CD4-positive, alpha-beta T cell treated with Interleukin-6 for 4 hours (primary cell): ENCODE measurements at places on chromosomes 7 and 10.
A peak's percentile ranks its signal among the peaks of the same experiment; 100 is the strongest.

GRCh38 chr7:24722386-24723177, 34.7 kb downstream of the GSDME start:
- DNase-seq, result no peak

- DNase-seq, result no peak
Observed at GRCh38 chr7:6576024-6576866, 1.0 kb upstream of the ZDHHC4 start.

- DNase-seq, result no peak
Observed at GRCh38 chr10:128257428-128257827, 131.2 kb upstream of the MKI67 start.

GRCh38 chr10:6721480-6721879, 141.4 kb upstream of the PRKCQ start:
- no peak for DNase-seq

DNA sequence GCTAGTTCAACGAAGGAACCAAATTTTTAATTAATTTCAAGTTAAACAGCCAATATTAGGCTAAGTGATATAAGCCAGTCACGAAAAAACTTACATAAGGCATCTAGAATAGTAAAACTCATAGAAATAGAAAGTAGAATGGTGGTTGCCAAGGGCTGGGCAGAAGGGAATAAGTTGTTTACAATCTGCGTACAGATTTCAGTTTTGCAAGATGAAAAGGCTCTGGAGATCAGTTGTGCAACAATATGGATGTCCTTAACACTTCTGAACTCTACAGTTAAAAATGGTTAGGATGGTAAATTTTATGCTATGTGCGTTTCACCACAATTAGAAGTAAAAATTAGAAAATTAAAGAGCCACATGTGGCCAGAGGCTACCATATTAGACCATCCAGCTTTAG, 13.3 kb downstream of the SCRN1 start:
- no peak for DNase-seq

GRCh38 chr7:999941-1000935, 17.3 kb downstream of the CYP2W1 start:
- no peak for DNase-seq

DNA sequence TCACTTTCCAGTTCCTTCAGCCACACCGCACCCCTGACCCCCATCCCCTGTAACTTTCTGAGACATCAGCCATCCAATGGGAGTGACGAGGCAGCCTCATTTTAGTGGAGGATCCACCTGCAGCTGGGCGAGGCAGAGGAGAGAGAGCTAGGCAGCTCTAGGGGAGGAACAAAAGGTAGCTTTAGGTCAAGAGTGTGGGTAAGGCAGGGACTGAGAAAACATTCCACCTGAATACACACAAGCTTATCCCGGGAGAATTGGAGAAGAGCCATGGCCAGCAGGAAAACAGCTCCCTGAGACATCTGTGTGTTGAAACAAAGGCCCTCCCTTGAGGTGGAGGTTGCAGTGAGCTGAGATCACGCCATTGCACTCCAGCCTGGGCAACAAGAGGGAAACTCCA, 6.7 kb upstream of the KLRG2 start:
- DNase-seq, result no peak

DNA sequence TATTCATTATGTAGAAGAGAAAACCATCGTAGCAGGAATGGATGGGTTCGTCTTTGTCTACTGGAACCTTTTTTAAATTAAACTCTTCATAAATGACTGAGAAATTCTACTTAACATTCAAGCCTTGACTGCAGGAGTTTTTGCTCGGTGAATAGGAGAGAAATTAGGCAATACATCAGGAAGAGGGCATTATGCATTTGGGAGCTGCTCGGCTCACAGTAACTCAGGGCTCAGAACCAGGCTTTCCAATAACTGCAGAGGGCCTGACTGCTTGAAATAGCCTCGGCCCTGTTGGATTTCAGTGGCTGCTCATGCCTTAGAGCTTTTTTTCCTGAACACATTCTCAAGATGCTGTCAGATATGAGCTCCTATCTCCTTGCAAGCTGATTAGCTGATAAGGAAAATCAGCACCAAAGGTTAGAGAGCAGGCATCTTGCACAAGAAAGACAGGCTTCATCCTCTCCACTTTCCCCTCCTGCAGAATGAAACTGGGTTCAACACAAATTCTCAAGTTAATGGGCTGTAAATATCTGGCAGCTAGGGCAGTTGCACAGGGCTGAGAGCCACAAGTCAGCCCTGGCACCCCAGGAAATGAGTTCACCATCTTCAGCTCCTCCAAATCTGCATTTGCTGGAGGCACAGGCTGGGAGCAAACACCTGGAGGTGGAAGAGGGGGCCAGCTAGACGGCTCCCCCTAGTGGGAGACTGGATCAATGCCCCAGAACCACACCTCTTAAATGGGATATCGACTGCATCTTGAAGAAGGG, 24.3 kb downstream of the TECTB start:
- DNase-seq, result peak; percentile 25

DNA sequence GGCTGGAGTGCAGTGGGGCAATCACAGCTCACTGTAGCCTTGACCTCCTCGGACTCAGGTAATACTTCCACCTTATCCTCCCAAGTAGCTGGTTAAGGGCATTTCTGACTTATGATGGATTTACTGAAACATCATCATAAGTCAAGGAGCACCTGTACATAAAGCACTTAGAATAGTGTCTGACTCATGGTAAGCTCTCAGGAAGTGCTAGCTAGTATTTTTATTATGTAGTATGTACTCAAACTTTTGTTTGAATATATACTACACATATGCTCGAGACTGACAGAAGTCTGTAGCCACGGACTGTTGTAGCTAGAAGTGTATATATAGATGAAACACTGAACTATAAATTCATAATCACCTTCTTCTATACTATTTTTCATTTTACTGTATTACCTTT, 107.5 kb upstream of the DNAJB12 start:
- no peak for DNase-seq

DNA sequence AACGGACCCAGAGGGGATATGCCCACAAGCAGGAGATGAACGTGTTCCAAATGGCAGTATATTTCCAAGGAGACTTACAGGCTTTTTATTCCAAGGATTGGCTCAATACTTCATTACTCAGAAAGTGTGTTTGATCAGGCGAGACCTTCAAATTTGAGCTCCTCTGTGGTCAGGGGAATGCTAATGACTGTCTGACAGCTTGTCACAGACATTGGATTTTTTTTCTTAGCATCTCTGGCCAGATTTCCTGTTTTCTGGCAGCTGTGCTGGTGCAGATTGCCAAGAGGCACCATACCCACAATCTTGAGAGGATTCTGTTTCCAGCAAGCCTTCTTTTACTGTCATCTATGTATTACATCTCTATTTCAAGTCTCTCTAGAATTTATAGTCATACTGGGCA, 93.8 kb downstream of the C1GALT1 start:
- no peak for DNase-seq

GRCh38 chr10:59838085-59838789, 68.1 kb downstream of the CCDC6 start:
- DNase-seq, result no peak

- DNase-seq, result no peak
Observed at GRCh38 chr10:43108951-43109350, 29.3 kb upstream of the CSGALNACT2 start.

DNA sequence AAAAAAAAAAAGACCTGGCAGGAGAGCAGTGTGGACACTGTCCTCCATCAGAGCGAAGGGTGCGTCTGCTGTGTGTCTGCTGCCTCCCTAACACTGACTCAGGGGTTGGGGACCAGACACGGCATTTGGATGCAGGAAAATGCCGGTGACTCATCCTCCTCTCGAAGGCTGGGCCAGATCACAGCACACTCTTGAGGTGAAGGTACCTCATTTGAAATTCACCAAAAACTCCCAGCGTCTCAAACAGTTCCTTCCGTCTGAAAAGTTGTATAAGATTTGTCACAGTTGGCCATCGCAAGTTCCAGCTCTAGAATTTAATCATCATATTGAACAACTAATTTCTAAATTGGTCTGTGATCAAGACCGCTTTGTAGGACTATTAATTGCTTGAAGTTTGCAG, 118.1 kb upstream of the LYZL2 start:
- DNase-seq, result peak; percentile 51

- DNase-seq, result no peak
Observed at GRCh38 chr10:17912754-17913153, 39.0 kb upstream of the SLC39A12 start.

DNA sequence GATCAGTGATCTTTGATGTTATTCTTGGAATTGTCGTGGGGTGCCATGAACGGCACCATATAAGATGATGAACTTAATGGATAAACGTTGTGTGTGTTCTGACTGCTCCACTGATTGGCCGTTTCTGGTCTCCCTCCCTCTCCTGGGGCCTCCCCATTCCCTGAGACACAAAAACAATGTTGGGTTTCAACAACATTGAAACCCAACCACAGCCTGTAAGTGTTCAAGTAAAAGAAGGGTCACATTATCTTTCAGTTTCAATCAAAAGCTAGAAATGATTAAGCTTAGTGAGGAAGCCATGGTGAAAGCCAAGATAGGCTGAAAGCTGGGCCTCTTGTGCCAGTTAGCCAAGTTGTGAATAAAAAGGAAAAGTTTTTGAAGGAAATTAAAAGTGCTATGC, 19.5 kb downstream of the EN2 start:
- DNase-seq, result no peak

GRCh38 chr10:20713420-20713819, 183.7 kb downstream of the NEBL start:
- no peak for DNase-seq

DNA sequence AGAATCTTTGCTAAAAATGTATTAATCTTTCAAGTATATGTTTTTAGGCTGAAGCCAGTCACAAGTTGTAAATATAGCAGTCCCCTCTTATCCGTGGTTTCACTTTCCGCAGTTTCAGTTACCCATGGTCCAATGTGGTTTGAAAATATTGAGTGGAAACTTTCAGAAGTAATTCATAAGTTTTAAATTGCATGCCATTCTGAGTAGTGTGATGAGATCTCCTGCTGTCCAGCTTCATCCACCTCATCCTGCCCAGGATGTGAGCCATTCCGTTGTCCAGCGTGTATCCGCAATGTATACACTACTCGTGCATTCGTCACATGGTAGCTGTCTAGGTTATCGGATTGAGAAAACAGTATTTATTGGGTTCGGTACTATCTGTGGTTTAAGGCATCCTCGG, 12.2 kb downstream of the PDCD4 start:
- DNase-seq, result no peak

DNA sequence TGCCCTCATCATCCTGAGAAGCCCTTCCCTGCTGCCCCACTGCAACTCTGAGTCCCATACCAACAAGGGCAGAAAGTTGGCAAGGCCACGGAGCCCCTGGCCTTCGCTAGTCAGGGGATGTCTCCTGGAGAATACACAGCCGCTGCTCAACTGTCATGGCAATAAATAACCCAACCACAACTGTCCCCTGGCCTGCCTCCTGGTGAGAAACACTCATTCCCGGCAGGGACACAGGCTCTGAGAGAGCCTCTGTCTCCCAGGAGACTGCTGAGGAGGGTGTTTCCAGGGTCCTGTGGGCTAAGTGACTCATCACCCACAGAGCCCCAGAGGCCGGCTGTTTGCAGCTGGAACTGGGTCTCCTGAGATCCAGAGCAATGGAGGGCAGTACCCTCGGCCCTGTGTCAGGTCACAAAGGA, 354.1 kb downstream of the TNS3 start:
- DNase-seq, result no peak

DNA sequence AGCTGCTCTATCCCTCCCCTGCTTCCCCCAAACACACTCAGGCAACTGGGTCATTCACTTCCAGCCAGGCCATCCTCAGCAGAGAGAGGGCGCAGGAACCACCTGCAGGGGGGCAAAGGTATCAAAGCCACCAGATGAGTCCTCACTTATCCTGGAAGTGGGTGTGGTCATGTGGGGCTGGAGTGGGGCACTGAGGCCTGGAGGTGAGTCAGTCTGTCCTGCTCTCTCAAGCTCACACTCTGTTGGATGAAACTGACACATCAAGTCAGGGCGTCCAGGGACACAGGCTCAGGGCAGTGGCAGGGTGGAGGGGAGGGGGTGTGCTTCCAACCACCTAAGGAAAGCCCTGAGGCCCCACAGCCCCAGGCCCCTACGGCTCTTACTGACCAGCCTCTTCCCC, 8.0 kb upstream of the ELFN1 start:
- DNase-seq, result no peak

DNA sequence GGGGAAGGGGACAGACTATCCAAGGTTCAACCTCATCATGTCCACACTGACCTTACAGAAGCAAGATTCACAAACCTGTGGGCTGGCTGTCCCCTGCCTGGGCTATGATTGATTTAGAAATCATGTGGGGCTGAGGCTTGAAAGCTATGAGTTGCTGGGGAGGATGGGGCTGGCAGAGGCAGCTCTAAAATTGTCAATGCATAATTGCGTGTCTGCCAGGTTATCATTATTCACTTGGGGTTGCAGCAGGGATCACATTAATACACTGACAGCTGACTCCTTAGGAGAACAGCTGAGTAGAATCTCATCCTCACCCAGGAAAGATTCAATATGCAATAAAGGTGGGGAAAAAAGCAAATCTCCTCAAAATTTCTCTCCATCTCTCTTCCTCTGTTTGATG, 866.3 kb downstream of the CCSER2 start:
- DNase-seq, result no peak

DNA sequence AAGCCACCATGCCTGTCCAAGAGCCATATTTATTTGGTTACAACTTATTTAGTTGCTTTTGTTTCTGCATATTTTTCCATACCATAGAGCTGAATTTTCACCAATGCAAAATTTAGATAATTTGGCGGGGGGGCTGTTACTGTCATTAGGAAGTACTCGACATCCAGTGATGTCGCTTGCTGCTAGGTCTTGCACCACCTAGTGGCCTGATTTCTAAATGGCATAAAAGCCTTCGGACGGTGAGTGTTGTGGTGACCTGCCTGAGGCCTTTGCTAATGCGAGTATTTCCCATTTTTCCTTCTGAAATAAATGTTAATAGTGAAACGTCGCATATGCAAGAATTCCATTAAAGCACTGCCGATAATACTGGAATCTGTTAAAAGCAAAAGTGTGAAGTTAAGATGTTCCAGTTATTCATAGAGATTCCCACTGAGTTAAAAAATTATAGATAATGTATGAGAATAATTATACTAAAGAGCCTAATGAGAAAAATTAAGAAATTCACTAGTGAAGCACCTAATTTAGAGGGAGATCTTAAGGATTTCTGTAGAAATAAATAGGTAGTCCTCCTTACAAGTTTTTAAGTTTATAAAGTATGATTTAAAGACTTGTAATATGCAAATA, 86.1 kb upstream of the DNAJB6 start:
- peak; percentile 61 for DNase-seq

DNA sequence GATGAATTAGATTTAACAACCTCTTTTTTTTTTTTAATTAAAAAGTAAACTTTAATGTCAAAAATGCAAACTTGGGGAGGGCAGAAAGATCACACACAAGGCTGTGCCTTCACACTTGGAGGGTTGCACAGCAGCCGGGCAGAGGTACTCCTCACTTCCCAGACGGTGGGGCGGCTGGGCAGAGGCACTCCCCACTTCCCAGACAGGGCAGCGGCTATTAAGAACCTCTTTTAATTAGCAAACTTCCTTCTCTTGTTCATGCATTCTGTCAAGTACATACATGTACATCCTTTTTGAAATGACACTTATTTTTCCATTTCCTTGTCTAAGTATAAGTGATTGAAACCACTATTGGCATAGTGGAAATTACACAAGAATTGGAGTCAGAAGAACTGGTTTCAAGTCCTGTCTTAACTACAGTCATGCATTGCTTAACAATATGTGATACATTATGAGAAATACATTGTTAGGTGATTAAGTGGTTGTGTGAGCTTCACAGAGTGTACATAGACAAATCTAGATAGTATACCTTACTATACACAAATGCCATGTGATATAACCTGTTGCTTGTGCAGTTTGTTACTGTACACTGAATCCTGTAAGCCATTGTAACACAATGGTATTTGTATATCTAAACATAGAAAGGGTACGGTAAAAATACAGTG, 26.5 kb downstream of the BTRC start:
- no peak for DNase-seq
